ENCODE measurements at places on chromosomes 5 and 9. TPM values are rescaled to one million over a fixed set of nuclear protein-coding genes. Genes with fewer than 3 reads are reported as not detected.

GRCh38 chr9:137163365-137163715 is 6.5 kb downstream of the LRRC26 start:
- no peak for DNase-seq

- DNase-seq: no peak
Measured at GRCh38 chr9:94720846-94721549, 5.5 kb upstream of the AOPEP start.

DNA sequence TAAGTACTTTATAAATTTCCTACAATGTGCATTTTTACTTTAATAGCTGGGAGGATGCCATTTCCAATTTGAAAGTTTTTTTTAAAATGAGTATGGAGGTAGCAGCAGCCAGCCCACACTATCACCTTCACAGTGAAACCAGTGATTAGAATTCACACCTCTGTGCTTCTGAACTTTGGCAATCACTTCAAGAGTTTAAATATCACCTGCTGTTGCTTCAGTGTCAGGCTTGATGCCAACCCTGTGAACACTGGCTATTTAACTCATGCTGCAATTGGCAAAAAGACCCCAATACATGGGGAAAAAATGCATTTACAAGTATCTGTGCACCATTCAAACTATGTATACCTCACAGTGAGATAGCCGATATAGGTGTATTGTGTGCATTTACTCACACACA is 57.4 kb downstream of the CDK5RAP2 start:
- no peak for DNase-seq

DNA sequence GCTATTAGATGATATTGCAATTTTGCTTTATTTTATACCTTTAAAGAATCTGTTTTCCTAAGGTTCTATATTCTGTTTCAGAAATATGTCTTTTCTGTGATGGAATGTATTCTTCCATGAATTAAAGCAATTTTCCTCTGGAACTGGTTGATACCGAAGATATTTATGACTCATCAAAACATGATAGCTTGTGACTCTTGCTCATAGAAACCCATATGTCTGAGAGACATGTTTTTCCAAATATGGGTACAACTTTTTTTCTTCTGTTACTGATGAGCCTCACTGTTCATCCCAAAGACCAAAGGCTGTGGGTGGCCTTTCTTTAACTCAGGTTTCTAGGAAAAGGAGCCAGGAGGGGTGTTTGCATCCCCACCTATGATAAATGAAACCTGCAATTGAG is 126.1 kb upstream of the PAPPA start:
- DNase-seq: no peak

ABHD17B gene
- 29.9 TPM for polyA plus RNA-seq

TMOD1 gene
- 1.4 TPM for polyA plus RNA-seq

NRARP gene
- polyA plus RNA-seq: 7.4 TPM

ST8SIA4 gene
- polyA plus RNA-seq: 3.9 TPM

DRD1 gene
- 0.01 TPM for polyA plus RNA-seq

ARHGEF37 gene
- 5.8 TPM for polyA plus RNA-seq

TTC23L gene
- polyA plus RNA-seq: 2.6 TPM
